ENCODE measurements at places on chromosomes 6 and 20. TPM values are rescaled to one million over a fixed set of nuclear protein-coding genes. Genes with fewer than 3 reads are reported as not detected.

DNA sequence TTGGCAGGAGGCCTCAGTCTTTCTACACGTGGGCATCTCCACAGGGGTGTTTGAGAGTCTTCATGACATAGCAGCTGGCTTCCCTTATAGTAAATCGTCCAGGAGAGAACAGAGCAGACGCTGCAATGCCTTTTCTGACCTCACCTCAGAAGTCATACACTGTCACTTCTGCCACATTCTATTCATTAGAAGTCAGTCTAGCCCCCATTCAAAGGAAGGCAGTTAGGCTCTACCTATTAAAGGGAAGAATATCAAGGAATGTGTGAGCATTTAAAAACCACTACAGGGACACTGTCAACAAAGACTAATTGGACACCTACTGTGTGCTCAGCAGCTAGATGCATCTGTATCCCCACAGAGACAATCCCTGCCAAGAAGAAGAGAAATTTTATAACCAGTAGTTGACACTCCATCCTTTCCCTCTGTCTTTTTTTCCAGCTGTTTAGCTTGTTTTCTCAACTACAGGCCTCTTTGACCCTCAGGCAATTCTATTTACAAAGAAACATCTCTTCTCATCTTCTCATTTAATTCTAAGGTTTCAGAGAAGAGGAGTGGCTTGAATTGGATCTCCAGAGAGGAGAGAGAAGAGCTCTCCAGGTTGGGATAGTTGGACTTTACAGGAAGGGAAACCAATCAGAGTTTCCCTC lies 18.6 kb downstream of the ARMC12 start:
- no peak for DNase-seq

GRCh38 chr6:36545767-36546307 lies 1.4 kb downstream of the STK38 start:
- DNase-seq = no peak

Gene DYNLT2
- 1.0 TPM for total RNA-seq

Gene ASIP
- total RNA-seq = not detected

- peak; percentile 86 for DNase-seq
Measured at GRCh38 chr20:49982346-49983122, at the start of gene SNAI1. TSS of gene SNAI1 (plus strand) at chr20:49982980. CDS start at chr20:49983060, 80 bp downstream.

Measured in fibroblast of lung (primary cell).